ENCODE measurements at places on chromosomes 4 and X. TPM values are rescaled to one million over a fixed set of nuclear protein-coding genes. Genes with fewer than 3 reads are reported as not detected.

DNA sequence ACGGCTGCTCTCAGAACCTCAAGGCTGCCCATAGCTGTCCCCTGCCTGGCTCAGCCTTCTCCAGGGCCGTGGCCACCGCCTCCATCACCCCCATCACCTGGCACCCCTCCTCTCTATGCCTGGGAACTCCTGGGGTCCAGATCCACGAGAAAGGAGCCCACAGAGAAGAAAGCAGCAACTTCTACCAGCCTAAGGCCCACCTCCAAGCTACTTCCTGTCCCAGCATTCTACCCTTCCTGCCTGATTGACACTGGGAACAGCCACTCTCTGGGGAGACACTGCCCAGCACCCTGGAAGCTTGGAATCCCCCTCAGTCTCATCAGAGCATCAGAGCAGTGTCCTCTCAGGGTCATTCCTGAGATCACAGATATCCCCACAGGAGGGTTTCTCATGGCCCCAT lies 36.9 kb upstream of the PROM1 start:
- DNase-seq, result no peak

DNA sequence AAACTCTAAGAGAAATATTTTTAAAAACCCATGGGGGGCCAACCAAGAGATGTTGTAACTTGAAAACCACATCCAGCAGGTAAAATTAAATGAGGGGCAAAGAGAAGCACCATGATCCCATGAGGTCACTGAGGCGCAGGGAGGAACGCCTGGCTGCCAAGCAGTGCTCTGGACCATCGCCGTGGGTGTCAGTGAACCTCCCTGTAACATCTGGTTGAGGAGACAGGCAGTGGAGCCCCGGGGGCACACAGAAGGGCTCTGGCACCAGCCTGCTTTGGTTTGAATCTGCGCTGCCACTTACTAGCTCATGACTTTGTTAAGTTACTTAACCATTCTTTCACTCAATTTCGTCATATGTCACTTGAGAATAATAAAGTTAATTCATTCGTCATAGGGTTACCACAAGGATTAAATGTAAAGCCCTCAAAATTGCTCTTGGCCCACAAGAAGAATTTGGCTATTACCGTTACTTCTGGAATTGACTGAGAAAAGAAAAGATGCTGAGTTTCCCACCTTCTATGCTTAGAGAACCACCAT lies 41.6 kb upstream of the SLC25A4 start:
- DNase-seq, result no peak

DNA sequence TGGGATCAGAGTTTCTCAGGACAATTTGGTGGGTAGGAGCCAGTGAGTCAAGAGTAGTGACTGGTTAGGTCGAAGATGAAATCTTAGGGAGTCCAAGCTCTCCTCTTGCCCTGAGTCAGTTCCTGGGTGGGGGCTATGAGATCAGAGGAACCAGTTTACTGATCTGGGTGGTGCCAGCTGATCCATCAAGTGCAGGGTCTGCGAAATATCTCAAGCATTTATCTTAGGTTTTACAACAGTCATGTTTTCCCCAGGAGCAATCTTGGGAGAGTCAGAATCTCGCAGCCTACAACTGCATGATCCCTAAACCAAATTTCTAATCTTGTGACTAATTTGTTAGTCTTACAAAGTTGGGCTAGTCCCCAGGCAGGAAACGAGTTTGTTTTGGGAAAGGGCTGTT lies 1833.2 kb upstream of the PCDH7 start:
- DNase-seq, result no peak

DNA sequence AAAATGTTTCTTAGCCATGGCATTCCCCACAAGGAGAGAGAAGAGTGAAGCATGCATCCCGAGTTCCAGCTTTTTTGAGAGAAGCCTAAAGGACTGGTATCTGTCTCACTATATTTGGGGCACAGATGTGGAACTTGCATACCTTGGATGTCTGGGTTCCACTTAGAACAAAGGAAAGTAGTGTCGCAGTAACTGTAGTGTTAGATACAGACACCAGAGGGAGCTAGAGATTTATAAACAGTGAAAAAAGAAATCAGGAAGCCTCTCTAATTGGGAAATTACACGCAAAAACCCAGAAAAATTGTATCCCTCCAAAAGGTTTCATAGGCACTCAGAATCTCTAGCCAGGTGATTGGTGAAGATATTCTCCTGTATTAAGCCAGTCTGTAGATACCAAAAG lies 34.4 kb downstream of the AGTR2 start:
- no peak for DNase-seq

DNA sequence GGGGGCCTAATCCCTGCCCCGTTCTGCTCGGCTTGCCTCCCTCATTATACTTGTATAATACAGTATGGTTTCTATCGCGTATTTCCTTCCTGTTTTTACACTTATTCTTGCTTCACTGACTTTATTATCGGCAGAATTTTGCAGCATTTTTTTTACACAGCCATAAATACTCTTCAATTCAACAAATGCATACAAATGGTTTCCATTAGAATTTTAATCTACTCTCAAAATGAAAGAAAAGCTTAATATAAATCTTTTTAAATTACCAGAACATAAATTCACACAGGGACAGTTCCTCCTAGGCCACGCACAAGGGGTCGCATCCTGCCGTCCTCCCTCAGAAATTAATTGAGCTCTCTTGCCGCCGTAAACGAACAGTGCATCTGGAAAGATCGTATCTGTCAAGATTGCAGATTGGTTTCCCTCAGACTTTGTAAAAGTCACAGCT lies 42.9 kb downstream of the DCTD start:
- DNase-seq, result no peak

DNA sequence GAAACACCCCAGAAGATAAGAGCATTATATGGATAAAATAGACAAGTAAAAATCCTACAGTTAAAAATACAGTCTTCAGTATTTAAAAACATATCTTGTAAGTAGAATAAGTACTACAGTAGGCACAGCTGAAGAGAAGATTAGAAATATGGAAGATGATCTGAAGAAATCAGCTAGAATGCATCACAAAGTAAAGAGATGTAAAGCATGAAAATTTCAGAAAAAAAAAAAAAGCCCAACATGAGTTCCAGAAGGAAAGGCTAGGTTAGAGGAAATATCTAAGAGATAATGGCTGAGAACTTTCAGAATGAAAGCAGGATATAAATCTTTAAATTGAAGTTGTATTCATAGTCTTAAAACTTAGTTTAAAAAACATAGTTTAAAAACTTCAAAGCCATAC lies 21.0 kb downstream of the EPGN start:
- no peak for DNase-seq

GRCh38 chr4:64777286-64777685 lies 368.0 kb upstream of the TECRL start:
- no peak for DNase-seq

- DNase-seq, result peak; percentile 98
Measured at GRCh38 chr4:6688879-6689505, 4.7 kb upstream of the S100P start.

GRCh38 chrX:5415738-5416137 lies 812.9 kb downstream of the NLGN4X start:
- DNase-seq, result no peak

GRCh38 chr4:16239086-16239485 lies 12.8 kb upstream of the TAPT1 start:
- DNase-seq, result no peak

DNA sequence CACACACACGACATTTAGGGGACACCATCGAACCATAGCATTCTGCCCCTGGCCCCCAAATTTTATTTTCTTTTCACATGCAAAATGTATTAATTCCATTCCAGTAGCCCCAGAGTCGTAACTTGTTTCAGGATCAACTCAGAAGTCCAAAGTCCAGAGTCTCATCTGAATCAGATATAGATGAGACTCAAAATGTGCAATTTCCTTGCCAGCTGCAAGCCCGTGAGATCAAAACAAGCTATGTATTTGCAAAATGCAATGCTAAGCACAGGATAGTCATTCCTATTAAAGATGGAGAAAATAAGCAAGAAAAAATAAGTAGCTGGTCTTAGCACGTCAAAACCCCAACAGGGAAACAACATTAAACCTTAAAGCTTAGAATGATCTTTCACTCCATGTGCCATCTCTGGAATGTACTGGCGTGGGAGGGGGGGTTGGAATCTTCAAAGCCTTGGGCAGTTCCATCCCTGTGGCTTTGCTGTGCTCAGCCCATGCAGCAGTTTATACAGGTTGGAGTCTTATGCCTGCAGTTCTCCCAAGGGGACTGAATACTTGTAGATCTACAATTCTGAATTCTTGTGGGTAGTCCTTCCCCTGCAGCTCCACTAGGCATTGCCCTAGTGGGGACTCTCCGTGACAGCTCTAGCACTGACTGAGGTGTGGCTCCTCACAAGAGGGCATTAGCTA lies 47.7 kb upstream of the SYTL5 start:
- no peak for DNase-seq

DNA sequence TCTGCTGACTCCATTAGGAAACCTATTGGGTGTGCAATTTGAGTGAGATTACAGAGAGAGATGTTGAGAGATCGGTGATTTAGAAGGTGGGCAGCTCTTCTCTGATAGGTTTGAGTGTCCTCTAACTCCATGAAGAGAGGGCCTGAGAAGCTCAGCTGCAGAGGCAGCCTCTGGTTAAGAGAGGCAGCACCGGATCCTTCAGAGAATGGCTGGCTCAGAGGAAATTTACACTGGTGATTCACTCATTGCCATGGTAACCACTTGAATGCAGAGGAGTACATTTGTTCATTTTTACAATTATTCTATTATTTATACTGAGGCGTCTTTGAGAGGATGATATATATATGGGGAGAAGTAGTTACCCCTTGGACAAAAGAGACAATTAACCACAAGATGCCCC lies 171.7 kb downstream of the PDGFRA start:
- no peak for DNase-seq

DNA sequence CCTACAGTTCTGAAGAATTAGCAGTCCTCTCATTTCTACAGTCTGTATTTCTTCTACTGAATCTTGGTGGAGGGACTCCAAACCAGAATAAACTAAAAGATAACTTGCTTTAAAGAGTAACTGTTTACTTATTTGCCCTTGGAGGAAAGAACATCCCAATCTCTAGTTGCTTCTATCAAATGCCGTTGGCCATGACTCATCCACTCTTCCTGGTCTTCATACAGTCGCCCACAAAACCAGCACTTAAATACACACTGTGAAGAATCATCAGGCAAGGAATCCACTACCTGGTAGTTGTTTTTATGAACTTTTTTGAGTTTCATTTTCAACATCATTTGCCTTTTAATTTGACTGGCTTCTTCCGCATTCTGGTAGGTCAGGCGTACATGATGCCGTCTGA lies 14.2 kb downstream of the ZNF518B start:
- no peak for DNase-seq

- DNase-seq, result no peak
Measured at GRCh38 chrX:16208601-16209000, 41.3 kb downstream of the MAGEB17 start.

DNA sequence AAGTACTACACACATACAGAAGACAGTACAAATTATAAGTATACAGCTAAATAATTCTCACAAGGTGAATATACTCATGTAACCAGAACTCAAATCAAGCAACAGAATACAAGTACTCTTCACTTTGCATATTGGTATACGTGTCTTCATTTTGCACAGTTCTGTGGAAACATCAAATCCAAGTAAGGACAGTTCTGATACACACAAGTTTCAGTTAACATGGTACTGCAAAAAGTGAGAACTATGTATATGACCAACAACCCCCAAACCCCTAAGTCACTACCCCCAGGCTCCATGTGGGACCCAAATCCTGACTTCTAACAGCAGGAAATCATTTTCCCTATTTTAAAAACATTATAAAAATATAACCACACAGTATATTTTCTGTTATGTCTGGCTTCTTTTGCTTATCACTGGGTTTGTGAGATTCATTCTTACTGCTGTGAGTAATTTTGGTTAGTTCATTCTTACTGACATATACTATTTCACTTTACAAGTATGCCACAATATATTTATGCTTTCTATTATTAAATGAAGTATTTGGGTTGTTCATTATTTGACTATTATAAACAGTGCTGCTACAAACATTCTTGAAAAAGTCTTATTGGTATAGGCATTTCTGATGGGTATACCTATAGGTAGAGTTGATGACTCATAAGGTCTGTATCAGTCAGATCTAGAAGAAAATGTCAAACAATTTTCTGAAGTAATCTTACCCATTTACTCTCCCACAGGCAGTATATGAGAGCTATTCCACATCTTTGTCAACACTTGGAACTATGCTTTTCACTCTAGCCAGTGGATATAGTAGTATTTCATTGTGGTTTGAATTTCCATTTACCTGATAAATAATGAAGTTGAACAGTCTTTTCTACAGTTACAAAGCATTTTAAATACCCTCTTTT lies 47.0 kb downstream of the SCLT1 start:
- DNase-seq, result no peak

GRCh38 chr4:85527815-85528214 lies 52.9 kb downstream of the ARHGAP24 start:
- no peak for DNase-seq

DNA sequence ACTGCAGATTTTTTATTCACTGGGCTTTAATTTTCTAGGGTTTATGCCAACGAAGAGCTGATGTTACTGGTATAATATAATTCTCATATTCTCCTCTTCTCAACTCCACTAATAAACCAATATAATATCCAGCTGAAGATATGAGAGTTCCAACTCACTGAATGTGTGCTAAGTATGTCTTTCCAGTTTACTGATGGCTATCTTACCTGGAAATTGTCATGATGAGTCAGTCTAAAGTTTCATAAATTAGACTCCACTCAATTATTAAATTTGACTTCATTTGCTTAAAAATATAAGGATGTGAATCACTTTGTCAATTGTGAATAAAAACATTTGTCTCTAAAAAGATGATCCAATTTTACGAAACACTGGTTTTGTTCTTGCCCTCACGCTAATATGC lies 28.4 kb downstream of the STBD1 start:
- DNase-seq, result no peak

- DNase-seq, result no peak
Measured at GRCh38 chr4:15198070-15198727, 195.9 kb downstream of the CPEB2 start.

DNA sequence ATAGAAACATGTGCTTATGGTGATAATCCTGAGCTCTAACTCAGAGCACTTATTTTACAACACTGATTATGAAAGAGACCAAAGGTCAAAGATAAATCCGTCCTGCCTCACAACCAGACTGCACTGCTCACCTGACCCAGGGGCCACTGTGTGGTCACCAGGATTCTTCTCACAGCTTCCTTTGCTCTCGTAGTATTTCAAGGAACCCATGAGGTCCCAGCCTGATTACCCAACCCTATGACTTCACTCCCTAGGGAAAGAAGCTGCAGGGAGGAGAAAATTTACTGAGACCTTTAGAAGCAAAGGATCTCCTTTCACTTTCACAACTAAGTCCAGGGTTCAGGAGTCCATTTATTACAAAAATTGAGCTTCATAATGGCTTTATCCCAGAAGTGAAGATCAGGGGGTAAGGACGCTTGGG lies 9.6 kb downstream of the SLC25A5 start:
- DNase-seq, result peak; percentile 88

Gene CT55
- not detected for total RNA-seq

Gene OFD1
- total RNA-seq, result 35.6 TPM

Gene CENPVL3
- not detected for total RNA-seq

Gene TMEM35A
- total RNA-seq, result not detected

Gene RAB9B
- total RNA-seq, result not detected

Gene MYL5
- total RNA-seq, result 29.8 TPM

Gene SLC38A5
- 1.5 TPM for total RNA-seq

Gene ADRA2C
- total RNA-seq, result not detected

Gene SULT1E1
- not detected for total RNA-seq
